ENCODE measurements at places on chromosomes 7 and 10.
A peak's percentile ranks its signal among the peaks of the same experiment; 100 is the strongest.

- DNase-seq: no peak
Observed at GRCh38 chr10:70805619-70806215, 10.0 kb upstream of the SGPL1 start.

DNA sequence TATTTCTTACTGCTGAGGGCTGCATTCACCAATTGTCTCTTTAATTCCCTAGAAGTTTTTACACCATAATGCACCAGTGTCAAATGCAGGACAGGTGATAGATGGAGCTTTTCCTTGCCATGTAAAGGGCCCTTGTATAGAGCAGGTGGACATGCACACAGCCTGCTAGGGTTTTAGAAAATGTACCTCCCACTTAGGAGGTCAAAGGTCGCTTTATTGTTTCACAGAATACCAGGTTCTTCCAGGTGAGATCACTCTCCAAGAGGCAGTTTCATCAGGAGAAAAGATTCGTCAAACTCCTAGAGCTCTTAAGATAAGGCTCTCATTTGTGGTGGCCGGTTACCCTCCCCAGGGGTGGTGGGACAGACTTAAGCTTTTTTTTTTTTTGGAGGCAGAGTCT is 215.8 kb downstream of the PHTF2 start:
- DNase-seq: peak; percentile 74

DNA sequence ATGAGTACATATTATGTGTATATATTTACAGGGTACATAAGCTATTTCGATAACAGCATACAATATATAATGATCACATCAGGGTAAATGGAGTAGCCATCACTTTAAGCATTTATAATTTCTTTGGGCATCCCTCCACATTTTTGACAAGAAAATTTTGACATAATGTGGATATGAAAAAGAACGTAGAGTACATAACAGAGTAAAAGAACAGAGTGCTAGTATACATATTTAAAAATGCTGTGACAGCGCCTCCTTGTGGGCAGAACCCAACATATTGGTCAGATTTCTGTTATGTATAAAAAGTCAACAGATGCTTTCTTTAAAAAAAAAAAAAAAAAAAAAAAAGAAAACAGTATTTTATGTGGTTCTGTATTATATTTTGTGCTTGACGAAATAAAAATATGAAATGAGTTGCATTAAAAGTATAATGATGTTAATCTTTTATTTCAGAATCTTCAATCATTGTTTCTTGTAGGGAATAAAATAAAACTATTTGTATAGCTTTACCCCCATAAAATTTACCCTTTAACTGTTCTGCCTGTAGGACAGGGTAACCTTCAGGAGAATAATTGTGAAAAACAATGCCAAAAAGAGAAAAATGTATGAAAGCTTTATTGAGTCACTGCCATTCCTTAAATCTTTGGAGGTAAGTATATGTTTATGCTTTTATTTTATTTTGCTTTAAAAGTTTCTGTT is 18.3 kb upstream of the HBP1 start:
- DNase-seq: peak; percentile 50

DNA sequence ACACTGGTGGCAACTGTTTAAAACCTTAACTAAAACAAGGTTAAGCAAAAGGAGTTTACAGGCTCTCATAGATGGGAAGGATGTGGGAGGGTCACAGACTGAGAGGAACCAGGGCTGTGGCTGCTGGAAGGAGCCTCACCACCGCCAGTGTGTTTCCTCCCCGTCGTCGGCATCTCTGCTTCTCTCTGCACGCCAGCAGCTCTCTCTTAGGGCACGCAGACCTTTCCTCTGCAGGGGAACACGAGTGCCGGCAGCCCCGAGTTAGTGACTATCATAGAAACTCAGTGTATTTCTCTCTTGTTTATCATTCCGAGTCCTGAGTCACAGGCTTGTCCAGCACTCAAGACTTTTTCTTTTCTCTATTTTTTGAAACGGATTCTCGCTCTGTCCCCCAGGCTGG is 8.1 kb upstream of the SH2D4B start:
- DNase-seq: no peak

DNA sequence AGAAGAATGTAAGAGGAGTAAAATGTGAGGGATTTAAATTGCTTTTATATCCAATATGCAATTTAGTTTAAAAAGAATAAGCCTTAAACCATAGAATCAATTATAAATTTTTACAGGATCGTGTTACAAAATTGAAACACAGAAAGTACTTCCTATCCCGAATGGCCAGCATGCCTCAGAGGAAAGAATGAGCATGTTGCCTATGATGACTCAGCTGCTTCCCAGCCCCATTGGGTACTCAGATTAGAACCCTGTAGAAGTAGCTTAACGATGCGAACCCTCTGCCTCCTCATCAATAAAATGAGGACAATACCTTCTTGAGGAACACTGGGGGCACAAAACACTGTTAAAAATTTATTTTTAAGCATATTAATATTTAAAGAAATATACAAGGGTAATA is 113.4 kb upstream of the CDK1 start:
- no peak for DNase-seq

DNA sequence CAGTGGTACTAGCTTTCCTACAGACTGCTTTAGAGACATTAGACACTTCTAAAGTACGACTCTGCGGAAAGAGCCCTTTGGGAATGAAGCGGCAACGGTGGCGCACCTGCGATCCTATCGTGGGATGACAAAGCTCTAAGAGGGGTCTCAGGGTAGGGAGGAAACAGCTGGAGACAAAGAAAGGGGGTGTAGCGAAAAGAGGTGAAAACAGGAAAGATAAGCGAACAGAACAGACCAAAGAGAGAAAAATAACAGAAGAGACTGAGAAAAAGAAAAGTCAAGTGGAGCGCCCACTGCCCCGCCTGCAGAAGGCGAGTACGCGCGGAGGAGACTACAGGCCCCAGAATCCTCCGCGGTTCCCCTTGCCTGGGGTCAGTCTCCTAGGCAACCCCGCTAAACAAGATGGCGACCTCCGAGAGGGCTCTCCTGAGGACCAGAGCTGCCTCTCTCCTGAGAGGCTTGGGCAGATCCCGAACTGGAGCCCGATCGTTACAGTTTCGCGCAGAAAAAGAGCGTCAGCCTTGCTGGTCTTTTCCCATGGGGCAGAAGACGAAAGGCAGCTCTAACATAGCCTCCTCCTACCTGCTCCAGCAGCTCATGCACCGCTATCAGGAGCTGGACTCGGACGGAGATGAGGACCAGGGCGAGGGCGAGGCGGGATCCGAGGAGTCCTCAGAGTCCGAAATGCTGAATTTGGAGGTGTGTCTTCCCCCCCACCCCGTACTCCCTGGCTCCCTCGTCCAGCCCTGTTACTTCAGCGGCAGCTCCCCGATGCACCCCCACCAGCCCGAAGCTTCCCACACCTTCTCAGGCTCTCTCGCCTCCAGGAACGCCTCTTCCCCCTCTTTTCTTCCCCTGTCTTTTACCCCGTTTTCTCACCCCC is at the start of gene LRGUK:
Gene LRGUK, plus strand, starts transcription at position 375 of the 883 bp plus-strand sequence. Its CDS starts 28 bp downstream, at position 403.
- peak; percentile 75 for DNase-seq

- peak; percentile 81 for DNase-seq
Observed at GRCh38 chr10:5551531-5552375, 27.0 kb downstream of the CALML3 start.

DNA sequence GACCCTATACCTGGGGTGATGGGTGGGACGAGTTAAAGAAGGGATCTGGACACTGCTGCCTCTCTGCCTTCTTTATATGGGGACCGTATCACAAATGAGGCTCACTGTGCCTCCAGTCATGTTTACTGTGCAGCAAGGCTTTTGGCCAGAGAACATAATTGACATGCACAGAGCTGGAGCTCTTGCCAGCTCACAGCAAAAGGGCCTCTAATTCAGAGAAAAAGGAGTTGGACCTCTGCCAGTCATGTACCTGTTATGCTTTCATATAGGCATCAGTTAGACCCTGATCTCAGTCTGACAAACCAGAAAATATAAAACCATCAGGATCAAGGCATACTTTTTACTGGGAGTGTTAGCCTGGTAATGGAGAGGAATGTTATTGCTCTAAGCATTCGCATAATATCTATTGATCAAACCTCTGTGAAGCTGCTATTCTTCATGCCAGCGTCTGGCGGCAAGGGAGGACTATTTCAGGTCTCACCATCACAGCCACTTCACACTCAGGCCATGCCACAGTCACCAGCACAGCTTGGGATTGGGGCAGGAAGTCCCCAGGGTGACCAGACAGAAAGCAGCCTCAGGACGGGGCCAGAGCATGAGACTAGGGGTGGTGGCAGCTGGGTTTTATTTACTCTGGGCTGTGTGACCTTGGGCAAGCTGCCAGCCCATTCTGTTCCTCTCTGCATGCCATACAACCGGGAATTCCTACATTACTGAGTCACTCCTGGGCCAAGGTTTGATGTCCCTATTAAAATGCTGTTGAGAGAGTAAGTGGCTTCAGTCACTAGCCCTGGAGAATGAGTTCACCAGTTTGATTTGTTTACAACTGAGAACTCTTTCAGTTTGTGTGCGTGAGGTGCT is 90.1 kb downstream of the NPSR1 start:
- peak; percentile 57 for DNase-seq

GRCh38 chr10:92111336-92111939 is 179.4 kb downstream of the CPEB3 start:
- no peak for DNase-seq

- DNase-seq: no peak
Observed at GRCh38 chr7:65946904-65947303, 35.1 kb downstream of the GUSB start.

DNA sequence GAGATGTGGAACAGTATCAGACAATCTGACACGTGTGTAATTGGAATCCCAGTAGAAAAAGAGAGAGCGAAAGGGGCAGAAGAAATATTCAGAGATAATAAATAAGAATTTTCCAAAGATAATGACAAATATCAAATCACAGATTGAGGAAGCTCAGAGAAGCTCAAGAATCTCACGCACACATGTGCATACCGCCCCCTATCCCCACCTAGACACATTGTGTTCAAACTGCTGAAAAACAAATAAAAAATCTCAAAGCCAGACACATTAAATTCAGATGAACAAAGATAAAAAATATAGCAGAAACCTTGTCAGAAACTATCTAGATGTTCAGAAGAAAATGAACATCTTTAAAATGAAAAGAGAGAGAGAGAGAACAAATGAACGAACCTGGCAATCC is 17.2 kb downstream of the SFR1 start:
- DNase-seq: no peak

DNA sequence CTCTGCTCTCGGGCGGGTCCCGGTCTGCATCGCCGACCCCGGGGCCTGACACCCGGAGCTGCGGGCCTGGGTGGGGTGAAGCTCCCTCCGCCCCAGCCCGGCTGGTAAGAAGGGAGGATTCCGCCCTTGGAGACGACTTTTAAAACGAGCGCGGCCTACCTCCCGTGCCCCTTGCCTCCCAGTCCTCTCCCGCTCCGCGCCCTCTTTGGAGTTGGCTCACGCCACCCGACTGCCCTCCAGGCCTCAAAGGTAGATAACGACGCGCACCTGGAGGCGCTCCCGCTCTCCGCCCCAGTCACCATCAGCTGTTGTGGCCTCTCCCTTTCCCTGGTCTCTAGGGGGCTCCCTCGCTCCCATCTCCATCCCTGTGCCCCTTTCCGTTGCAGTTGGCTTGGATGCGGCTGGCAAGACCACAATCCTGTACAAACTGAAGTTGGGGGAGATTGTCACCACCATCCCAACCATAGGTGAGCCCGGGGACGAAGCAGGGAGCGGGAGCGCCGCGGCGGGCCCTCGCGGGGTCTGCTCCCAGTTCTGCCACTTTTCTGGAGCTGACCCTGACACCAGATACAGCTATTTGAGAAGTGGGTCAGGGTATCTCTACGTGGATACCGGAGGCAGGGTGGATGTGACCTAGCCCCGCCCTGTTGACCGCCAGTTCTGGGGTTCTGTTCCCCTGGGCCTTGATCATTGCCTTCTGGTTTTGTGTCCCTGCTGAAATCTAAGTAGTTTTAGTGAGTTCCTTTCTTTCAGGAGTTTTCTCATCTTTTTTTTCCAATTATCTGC is 679 bp downstream of the ARF5 start:
- peak; percentile 83 for DNase-seq

GRCh38 chr7:79334334-79334733 is 119.1 kb downstream of the MAGI2 start:
- no peak for DNase-seq

DNA sequence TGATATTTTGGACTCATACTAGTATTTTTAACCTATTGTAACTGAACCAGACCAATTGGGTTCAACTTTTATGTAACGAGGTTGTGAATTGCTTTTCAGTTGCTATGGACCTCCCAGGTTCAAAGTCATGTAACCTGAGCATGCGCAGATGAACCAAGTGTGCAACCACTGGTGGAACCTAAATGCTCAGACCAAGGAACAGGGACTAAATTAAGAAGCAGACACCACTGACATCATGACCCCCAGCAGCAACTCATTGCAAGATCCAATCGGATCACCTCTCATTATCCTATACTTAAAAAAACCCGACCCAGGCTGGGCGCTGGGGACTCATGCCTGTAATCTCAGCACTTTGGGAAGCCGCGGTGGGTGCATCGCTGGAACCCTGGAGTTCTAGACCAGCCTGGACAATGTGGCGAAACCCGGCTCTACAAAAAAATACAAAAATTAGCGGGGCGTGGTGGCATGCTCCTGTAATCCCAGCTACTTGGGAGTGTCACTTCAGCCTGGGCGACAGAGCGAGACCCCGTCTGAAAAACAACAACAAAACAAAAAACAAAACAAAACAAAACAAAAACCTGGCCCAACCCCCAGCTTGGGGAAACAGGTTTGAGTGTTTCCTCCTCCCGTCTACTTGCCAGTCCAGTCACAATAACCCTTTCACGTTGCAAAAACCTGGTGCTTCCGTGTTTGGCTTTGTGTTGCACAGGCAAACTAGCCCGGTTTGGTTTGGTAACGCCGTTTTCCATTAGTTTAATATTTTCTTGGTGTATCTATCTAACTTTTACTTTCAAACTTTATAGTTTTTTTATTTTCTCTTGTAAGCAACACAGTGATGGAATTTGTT is 11.3 kb upstream of the ZNF518A start:
- no peak for DNase-seq

DNA sequence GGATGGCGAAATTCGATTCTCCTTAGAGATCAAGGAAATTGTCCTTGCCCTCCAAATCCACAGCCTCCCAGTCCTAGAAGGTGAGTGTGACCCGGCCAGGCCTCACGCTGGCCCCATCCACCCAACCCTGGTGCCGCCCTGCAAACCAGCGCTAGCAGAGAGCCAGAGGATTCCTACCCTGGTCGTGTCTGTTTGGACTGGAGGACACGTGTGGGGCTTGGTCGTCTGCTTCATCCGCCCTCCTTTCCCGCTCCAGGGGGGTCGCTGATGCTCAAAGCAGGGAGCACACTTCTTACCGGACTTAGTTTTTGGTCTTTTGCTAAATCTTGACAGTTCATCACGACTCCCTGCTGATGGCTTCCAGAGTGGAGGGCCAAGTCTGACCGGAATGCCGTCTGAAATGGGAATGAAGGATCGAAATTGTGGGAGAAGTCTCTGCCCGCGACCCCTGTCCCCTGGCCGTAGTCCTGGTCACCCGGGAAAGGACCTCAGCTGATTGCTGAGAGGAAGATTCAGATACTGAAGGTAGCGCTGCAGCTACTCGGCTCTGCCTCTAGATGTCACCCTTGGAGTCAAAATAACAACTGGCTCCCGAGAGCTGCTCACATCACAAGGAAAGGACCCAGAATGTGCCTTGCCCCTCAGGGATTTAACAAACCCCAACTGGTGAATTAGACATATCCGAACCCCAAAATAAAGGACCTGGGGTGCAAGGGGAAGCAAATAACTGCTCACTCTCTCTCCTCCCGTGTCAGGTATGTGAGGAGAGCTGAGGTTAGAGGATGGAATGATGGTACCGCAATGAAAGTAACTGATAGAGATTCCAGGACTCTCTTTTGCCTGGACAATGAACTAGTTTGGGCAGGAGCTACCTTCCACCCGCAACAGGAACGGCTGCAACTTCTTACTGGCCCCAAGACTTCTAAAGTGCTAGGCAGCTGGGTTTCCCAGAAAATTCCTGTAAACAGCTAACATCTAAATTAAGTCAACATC is 23.5 kb upstream of the ORC5 start:
- DNase-seq: peak; percentile 31

GRCh38 chr7:30331338-30331737 is 46.9 kb downstream of the ZNRF2 start:
- no peak for DNase-seq

Measured in large intestine (tissue), 12 donors.